ENCODE measurements at places on chromosomes 6 and 20.

DNA sequence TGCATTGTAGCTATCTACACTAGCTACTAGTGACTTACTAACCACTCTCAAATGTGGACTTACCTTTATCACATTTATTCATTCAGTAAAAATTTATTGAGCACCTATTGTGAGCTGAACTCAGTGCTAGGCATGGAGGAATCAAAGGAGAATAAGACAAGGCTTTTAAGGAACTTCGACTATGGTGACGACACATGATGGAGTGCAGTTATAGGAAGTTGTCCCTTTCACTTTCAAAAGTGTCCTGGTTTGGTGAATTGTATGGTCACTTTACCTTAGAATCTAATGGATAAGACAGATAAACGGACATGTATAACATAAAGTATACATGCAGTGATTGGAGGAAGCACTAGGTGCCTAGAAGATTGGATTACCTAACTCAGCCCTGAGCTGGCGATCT lies 4.3 kb downstream of the AKAP7 start:
- no peak for DNase-seq

DNA sequence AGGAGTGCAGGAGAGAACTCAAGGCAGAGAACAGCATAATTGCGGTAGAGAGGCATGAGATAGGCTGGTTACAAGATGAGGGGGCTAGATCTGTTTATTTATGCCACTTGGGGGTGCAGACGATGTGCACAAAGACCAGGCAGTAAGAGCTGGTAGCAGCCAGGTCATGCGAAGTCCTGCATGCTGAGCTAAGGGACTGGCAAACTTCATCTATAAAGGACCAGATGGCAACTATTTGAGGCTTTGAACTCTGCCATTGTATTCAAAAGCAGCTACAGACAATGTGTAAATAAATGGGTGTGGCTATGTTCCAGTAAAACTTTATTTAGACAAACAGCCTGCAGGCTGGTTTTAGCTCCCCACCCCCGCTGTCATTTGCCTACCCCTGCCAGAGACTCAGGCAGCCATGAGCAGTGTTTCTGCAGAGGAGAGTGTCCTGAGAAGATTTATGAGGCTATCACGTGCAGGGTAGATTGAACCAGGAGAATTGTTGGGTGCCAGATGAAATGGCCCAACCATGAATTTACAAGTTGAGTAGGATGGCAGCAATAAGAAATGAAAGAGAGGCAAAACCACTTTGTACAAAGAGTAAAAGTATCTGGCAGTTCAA lies 253.4 kb upstream of the MOCS1 start:
- no peak for DNase-seq

GRCh38 chr20:50551288-50551687 lies 41.1 kb downstream of the PTPN1 start:
- DNase-seq, result no peak

- DNase-seq, result no peak
These were observed 88.0 kb downstream of the PRND start for GRCh38 chr20:4809707-4810106.

GRCh38 chr6:72262254-72262653 lies 359.6 kb upstream of the KCNQ5 start:
- DNase-seq, result no peak

DNA sequence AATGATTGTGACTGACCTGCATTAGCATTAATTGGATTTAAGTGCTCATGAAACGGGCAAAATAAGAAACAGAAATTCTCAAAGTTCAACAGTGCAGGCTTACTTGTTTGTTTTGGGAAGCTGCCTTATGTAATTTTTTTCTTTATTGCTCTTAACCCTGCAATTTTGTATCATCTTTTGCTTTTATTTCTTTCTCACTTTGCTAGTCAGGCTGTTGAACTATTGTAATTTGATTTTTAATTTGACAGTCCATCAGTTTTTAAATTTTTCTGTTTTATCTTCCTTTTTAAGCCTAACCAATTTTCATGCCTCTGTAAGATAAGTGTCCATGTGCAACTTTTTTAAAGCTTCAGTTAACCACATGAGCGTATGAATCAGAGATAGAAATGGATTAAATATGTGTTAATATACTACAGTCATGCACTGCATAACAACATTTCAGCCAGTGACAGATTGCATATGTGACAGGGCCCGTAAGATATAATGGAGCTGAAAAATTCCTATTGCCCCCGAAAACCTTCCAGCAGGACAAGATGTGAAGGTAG lies 44.6 kb downstream of the PEX7 start:
- no peak for DNase-seq

GRCh38 chr20:46255440-46256104 lies 52.7 kb downstream of the CDH22 start:
- peak; percentile 3 for DNase-seq

DNA sequence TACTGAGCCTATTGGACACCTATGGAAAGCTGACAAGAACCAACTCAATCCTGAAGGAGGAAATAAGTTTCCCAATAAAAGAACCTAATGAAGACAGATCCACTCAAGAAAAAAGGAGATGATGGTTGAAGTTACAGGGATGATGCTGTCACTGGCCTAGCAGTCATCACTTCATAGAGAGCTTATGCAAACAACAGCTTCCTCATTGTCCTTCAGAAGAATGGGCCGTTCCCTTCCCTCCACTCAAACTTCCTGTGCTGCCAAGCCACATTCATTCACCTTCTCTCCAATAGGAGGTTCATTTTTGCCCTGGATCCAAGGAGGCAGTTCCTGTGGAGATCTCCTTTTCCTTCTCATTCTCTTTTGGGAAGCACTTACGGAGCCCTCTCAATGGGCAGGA lies 13.8 kb upstream of the PM20D2 start:
- DNase-seq, result no peak

DNA sequence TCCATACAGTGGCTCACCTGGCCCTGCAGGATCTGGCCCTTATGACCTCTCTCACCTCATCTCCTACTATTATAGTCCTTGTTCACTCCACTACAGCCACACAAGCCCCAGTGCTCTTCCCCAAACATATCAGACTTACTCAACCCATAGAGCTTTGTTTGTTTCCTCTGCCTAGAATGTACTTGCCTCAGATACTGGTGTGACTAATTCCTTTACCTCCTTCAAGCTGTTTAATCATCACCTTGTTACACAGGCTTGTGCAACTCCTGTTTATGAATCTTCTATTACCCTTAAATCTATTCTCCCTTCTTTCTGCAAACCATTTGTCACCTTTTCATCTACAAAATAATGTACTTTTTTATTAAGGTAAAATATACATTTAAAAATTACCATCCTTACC lies 3.2 kb downstream of the DEFB125 start:
- DNase-seq, result no peak

DNA sequence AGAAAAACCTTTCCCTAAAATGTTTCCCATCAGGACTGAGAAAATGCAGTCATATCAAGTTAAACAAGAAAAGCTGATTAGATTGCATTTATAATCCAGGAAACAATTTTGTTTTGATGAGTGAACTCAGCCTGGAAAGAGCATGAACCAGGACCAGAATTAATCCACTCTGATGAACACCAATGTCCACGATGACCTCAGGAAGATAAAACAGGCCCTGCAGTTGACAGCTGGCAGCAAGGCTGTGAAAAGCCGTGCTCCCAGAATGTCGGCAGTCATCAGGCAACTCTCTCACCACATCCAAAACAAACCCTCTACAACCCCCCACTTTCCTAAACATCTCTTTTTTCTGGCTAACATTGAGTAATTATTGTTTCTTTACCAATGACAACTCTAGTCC lies 74.0 kb upstream of the PROKR2 start:
- no peak for DNase-seq

GRCh38 chr6:121437851-121438651 lies 2.6 kb downstream of the GJA1 start:
- DNase-seq, result no peak

DNA sequence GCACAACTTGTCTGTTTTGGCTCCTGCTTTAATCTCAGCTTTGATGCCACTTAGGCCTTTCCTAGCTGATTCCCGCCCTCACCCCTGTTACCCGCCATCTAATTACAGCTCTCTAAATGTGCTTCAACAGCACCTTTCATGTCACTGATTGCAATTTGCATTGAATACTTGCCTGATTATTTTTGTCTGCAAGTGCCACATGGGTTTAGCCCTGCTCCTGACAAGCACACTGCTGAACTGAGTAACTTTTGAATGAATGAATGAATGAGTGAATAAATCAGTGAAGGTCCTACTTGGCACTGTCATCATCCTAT lies 591 bp upstream of the DCBLD1 start:
- no peak for DNase-seq
